ENCODE measurements at places on chromosomes 7 and 10. TPM values are rescaled to one million over a fixed set of nuclear protein-coding genes. Genes with fewer than 3 reads are reported as not detected.

GRCh38 chr7:452226-452751 is 67.4 kb downstream of the PDGFA start:
- DNase-seq: no peak

DNA sequence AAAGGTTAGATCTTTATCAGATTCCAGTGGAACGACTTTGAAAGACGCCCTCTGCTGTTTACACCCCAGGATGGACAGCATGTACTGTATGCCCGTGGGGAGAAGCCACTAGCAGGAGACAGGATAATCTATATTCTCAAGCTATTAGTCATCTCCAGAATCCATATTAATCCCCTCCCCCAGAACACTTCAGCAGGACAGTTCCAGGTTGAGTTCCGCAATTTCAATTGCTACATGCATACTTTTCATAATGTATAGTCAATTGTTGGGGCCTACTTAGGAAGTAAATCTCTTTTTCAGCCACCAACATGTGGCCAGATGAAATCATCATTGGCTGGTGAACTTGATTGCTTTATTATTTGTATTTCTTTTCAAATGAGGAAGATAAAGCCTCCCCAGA is 313.1 kb upstream of the SMIM30 start:
- no peak for DNase-seq

The HMX2 gene
- not detected for polyA plus RNA-seq

- peak; percentile 29 for DNase-seq
Measured at GRCh38 chr10:86650151-86650550, 4.2 kb upstream of the OPN4 start.

The CCDC146 gene
- polyA plus RNA-seq: 4.0 TPM

GRCh38 chr10:93143281-93143680 is 69.6 kb downstream of the CYP26A1 start:
- no peak for DNase-seq

DNA sequence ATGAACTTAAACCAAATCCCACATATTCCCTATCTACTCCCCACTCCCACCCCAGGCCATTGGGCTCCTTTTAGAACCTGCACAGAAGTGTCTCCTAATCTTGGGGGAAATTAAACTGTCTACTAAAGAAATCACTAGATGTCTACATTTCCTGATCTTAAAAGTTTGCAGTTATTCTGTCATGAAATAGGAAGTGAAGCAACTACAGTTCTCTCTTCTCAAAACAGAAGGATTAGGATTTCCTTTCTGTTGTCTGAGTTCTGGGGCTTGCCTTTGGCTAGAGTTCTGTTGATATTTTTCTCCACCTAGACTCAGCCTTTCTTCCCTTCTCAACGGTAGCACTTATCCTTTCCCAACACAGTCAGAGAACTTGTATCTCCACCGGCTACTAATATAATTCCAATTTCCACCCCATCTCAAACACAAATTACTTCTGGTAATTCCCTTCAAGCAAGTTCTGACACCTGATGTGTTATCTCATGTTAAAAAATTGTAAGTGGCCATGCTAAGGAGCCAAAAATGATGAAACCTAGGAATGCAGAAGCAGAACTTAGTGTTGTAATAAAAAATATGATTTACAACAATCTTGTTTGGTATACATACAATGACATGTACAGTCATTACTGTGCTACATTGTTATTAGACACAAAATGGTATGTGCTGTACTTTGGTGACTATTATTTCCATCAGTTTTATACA is 12.1 kb downstream of the OR9A4 start:
- no peak for DNase-seq

The HELLS gene
- 13.5 TPM for polyA plus RNA-seq

DNA sequence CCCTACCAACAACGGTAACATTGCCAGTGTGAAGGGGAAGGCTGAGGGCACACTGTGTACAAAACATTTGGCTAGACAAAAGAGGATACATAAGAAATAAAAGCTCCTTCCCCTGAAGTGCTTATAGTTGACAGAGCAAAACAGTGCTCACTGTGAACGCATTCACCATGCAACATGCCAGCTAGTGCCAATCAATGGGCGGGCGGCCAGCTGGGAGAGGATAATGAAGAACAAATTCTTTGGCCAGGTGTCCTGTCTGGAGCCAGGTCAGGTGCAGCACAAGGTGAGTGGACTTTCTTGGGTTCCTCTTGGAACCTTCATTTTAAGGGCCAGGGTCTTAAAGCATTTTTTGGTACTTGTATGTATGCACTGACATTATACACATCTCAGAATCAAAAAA is 106.1 kb downstream of the ICA1 start:
- no peak for DNase-seq

The VDAC2 gene
- polyA plus RNA-seq: 101 TPM

The COMMD3 gene
- 36.5 TPM for polyA plus RNA-seq

DNA sequence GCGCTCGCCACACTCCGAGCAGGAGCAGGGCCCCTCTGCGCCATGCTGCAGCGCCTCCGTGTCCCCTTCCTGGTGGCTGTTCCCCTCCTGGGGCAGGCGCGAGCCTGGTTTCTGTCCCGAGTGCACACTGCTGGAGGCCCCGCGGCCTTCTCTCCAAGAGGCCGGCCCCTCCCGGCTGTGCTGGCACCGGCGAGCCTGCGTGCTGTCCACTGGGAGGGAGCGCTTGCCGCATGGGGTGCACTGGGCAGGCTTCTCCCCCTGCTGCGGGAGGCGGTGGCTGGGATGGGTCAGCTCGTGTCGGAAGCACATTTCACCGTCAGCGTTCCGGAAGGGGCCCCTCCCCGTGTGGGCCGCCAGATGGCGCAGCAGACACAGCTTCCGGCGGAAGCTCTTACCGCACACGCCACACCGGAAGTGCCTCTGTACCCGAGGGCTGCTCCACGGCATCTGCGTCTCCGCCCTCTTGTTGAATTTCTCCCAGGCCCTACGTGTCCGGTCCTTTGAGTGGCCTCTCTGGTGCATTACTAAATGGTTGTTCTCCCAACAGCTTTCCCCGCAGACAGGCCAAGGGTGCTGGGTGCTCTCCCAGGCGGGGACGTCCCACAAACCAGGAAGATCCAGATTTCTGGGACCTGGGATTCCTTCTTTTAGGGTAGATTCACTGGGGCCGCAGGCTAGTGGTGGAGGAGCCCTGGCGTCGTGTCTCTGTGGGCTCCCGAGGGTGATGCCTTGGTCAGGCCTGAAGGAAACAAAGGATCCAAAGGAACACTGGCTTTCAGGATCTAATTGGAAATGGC is 18.7 kb downstream of the ZNF786 start:
- DNase-seq: peak; percentile 61

- DNase-seq: peak; percentile 12
Measured at GRCh38 chr10:6231146-6231545, 28.4 kb downstream of the PFKFB3 start.

- no peak for DNase-seq
Measured at GRCh38 chr10:29202386-29202940, 86.4 kb upstream of the LYZL1 start.

- no peak for DNase-seq
Measured at GRCh38 chr10:33309406-33309805, 25.1 kb downstream of the NRP1 start.

GRCh38 chr7:75814407-75814947 is 871 bp upstream of the CCL24 start:
- DNase-seq: no peak

The TMEM229A gene
- polyA plus RNA-seq: 0.88 TPM

- no peak for DNase-seq
Measured at GRCh38 chr10:48598243-48598935, 6.5 kb downstream of the ARHGAP22 start.

DNA sequence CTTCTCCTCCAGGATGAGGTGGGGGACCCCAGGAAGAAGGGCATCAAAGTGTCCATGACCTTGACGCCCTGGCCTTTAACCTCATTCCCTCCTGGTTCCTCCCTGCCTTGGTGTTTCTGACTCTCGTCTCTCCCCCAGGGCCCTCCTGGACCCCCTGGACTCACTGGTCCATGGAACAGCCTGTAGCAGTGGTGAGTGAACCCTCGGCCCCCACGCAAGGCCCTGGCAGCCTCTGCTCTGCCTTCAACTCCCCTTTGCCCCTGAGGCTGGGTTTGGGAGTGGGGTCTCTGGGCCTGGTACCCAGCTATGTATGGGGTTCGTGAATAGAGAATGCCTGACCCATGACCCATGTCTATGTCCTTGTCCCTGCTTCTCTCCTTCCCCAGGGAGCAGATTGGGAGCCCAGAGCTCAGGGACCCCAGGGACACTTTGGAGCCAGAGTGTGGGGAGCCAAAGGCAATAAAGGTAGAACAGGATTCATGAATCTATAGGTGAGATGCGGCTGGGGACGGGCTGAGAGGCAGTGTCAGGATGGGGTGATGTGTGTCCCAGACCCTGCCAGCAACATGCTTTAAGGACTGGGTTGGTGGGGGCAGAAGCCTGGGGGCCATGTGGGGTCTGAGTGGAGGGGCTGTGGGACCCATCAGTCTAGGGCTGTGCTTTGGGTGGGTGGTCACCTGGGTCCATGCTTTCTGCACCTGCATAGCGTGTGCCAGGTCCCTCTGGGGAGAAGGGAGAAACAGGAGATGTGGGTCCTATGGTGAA is 18.4 kb upstream of the VOPP1 start:
- no peak for DNase-seq

The PRTFDC1 gene
- polyA plus RNA-seq: 6.6 TPM

The DEPP1 gene
- polyA plus RNA-seq: 5.3 TPM

DNA sequence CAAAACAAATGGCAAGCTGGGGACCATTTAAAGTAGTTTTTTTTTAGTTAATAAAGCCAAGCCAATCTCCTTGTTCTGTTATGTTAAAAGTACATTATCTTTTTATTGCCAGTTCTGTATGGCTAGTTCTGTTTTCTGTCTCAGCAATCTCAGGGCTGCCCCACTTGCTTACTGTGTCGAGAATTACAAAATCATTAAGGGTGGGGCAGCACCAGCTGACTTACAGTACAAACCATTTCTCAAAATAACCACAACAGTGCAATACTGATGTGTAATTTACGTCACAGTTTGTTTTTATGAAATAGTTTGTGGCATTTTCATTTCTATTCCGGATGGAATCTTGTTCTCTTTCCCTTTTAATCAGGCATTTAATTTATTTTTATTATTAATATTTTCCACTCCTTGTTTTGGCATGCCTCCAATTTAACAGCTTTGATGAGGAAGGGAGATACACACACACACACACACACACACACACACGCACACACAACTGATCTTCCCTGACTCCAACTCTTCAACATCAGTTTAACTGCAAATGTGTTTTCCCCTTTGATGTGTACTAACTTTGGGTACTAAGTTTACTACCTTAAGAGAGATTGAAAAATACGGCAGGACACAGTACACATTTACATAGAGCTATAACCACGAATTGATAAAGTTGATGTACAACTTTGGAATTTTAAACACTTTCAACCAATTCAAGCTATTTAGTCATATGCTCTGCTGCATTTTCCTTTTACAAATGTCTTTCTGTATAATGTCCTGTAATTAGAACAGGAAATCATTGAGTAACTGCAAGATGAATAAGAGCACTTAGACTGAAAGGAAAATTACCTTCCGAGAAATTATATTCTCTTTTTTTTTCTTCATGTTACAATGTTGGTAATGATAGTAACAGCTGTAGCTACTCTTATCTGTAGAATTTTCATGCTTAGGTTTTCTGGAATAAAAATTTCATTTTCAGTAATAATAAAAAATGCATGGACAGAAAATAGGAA is 91.5 kb downstream of the ARID5B start:
- DNase-seq: peak; percentile 23

GRCh38 chr10:91137822-91138221 is 82.6 kb upstream of the PCGF5 start:
- no peak for DNase-seq

- no peak for DNase-seq
Measured at GRCh38 chr10:13608246-13608853, 21.6 kb downstream of the PRPF18 start.

GRCh38 chr10:114879541-114880158 is 58.1 kb downstream of the FHIP2A start:
- DNase-seq: peak; percentile 36

The ICA1 gene
- polyA plus RNA-seq: 2.4 TPM

DNA sequence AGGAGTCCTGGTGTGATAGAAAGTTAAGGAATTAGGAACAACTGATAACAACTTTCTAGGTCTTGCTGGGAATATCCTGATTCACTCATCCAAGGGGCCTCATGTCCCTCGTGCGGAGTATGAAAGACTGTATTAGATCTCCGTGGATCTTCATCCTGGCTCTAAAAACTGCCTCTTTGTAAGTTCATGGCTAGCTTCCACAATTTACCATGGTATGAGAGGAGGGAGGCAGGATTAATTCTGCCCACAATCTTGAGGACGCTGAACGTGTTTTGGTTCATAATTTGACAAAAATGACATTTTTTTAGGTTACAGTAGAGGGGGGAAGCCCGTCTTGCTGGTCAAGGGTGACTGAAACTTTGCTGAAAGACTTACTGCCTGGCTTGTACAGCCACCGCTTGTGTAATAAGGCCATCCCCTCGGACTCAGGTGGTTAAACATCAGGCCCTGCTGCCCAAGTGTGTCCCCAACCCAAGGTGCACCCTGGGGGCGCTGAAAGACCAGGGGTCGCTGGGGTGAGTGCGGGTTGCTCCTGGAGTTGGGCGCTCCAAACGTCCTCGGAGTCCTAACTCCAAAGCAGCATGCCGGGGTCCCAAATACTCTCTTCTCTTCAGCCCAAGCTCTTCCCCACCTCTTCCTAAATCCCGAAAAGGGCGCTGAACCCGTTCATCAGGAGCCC is 733 bp downstream of the HIBADH start:
- DNase-seq: peak; percentile 71

GRCh38 chr10:5888843-5889623 is 660 bp downstream of the ANKRD16 start:
- DNase-seq: peak; percentile 74

The BEND7 gene
- 9.2 TPM for polyA plus RNA-seq

GRCh38 chr7:111006691-111007090 is 84.2 kb upstream of the LRRN3 start:
- no peak for DNase-seq

DNA sequence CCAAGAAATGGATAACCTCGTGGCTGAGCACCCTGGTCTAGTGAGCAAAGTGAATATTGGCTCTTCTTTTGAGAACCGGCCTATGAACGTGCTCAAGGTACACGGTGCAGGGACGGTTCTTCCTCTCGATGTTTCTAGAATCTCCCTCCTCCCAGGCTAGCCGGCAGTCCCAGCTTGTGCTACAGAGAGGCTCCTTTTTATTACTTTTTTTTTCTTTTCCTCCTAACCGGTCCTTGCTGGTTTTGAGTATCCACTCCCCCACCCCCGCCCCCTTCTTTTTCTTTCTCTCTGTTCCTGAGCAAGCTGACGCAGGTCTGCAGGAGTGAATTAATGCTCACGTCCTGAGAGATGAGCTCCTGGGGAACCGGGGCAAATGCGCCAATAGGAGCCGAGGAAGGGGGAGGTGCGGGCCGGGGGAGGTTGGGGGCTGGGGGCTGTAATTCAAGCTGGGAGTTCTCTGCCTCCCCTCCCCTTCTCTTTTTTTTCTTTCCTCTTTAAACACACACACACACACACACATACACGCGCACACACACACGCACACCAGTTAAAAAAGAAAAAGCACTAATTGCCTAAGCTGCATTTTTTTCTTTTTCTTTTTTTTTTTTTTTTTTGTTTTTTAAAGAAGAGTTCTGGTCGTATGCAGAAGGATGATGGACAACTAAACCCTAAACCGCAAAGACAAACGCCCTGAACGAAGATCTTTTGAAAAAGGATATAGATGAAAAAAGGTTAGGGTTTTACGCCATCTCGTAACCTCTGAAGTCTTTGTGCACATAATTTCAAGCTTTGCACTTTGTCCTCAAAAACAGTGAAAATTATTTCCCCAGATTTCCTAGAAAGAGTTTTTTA is 6.6 kb downstream of the CPA2 start:
- no peak for DNase-seq

GRCh38 chr7:1473864-1474512 is 14.7 kb upstream of the MICALL2 start:
- peak; percentile 97 for DNase-seq

- peak; percentile 4 for DNase-seq
Measured at GRCh38 chr10:20004087-20004523, 187.9 kb downstream of the PLXDC2 start.
